Inflammatory macrophage treated with lipopolysaccharide for 4 hours (primary cell): ENCODE measurements at places on chromosomes 16 and 17.
A peak's percentile ranks its signal among the peaks of the same experiment; 100 is the strongest.

- DNase-seq = no peak
Measured at GRCh38 chr17:32827227-32827626, 49.7 kb downstream of the MYO1D start.

GRCh38 chr17:55870044-55870443 is 119.2 kb downstream of the PCTP start:
- no peak for DNase-seq

GRCh38 chr16:25155553-25156460 is 44.3 kb downstream of the LCMT1 start:
- DNase-seq = peak; percentile 6

GRCh38 chr17:142102-142661 is 4.8 kb downstream of the SCGB1C2 start:
- DNase-seq = peak; percentile 37

- DNase-seq = peak; percentile 78
Measured at GRCh38 chr16:88789594-88789993, 4.6 kb upstream of the PIEZO1 start.

DNA sequence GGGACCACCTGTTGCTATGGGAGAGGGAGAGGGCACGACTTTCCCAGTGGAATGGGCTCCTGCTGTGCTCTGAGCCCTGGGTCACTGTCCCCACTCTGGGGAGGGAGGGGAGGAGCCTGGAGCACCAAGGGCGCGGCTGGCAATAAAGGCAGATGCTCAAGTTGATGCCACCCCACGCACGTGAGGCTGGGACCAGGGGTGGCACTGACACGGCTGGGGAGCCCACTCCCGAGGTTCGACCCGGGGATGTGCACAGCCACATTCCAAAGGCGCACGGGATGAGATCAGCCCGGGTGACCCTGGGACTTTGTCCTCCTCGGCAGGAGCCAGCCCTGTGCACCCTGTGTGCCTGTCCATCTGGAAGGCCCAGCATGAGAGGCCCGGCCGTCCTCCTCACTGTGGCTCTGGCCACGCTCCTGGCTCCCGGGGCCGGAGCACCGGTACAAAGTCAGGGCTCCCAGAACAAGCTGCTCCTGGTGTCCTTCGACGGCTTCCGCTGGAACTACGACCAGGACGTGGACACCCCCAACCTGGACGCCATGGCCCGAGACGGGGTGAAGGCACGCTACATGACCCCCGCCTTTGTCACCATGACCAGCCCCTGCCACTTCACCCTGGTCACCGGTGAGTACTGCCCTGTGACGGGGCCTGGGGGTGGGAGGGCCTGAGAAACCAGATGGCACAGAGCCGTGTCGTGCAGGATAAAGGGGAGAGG is at the start of gene ENPP7:
ENPP7 (plus strand) TSS at position 175 of the 715 bp plus-strand sequence; CDS start at position 372, 197 bp downstream.
- DNase-seq = no peak

DNA sequence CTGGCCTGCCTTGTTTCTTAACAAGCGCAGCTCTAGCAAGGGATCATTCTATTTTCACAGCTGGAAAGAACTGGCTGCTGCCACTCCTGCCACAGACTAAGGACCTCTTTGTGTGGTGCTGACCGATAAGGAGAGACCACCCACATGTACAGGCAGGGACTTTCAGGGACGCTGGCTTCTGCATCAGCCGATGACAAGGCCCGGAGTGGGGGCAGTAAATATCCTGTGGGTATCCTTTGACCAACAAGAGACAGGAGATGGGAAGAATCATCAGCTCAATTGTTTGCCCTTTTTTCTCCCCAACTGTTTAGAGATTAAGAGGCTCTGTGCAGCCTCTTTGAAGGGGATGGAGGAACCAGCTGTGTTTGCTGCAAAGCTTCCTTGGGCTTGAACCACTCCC is 9.2 kb upstream of the ITPRIPL2 start:
- DNase-seq = no peak

GRCh38 chr16:10547708-10548107 is 32.7 kb downstream of the EMP2 start:
- no peak for DNase-seq

GRCh38 chr16:23855010-23855409 is 19.2 kb downstream of the PRKCB start:
- peak; percentile 78 for DNase-seq

- DNase-seq = no peak
Measured at GRCh38 chr16:66161269-66161668, 205.2 kb upstream of the CDH5 start.

DNA sequence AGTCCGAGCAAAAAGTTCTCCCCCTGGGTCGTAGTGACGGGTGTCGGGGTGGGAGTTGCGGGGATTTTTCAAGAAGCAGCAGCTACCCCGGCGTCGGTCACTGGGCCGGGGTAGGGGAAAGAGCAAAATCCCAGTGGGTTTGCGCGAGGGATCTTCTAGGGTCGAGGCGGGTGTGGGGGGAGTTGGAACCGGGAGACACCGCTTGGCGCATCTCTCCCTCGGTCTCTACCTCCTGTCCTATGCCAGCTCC is 2.3 kb upstream of the UBTF start:
- DNase-seq = no peak

- DNase-seq = no peak
Measured at GRCh38 chr16:55822280-55822810, 10.6 kb downstream of the CES1 start.

GRCh38 chr17:6241996-6242395 is 171.8 kb downstream of the WSCD1 start:
- DNase-seq = no peak

DNA sequence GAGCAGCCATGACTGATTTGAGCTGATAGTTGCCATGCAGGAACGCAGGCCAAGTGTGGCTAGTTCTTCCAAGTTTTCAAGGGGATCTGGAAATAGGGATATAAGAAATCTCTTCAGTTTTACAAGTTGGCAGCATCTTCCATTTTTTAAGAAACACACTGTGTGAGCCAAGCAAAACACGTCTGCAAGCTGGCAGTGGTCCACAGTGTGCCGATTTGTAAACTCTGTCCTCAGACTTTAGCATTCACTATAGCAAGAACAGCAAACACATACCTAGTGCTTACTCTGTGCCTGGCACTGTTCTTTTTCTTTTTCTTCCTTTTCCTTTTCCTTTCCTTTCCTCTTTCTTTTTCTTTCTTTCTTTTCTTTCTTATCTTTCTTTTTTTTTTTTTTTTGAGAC is 2.9 kb downstream of the ORAI3 start:
- DNase-seq = no peak

- no peak for DNase-seq
Measured at GRCh38 chr17:78125138-78125913, 3.2 kb downstream of the TMC6 start.

DNA sequence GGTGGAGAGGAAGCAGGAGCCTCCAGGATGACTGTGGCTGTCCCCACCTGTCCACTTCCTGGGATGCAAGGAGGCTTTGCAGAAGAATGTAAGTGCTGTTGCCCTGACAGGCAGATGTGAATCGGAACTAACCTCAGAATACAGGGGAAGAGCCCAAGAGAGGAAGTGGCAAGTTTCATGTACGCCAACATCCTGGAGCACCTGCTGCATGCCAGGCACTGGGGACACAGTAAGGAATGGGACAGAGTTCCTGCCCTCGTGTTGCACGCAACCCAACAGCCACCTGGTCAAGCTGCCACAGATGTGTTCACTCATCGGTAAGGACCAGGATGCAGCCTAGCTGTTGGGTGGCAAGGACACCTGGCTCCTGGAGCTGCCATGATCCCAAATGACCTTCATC is 98.6 kb upstream of the RPL38 start:
- DNase-seq = no peak

DNA sequence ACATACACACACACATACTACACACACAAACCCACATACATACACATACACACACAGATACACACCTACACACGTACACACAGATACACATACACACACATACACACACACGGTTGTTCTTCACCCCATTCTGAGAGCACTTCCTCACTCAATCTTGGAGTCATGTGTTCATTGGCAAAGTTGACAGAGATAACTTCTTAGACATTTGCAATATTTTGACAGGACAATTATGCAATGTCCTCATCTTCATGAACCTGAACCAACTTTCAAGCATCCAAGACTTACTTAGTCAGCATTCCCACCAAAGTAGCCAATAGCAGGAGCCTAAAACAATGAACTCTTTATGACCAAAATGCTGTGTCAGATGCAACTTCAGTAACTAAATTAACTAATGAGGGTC is 77.1 kb upstream of the DNAH17 start:
- peak; percentile 49 for DNase-seq

DNA sequence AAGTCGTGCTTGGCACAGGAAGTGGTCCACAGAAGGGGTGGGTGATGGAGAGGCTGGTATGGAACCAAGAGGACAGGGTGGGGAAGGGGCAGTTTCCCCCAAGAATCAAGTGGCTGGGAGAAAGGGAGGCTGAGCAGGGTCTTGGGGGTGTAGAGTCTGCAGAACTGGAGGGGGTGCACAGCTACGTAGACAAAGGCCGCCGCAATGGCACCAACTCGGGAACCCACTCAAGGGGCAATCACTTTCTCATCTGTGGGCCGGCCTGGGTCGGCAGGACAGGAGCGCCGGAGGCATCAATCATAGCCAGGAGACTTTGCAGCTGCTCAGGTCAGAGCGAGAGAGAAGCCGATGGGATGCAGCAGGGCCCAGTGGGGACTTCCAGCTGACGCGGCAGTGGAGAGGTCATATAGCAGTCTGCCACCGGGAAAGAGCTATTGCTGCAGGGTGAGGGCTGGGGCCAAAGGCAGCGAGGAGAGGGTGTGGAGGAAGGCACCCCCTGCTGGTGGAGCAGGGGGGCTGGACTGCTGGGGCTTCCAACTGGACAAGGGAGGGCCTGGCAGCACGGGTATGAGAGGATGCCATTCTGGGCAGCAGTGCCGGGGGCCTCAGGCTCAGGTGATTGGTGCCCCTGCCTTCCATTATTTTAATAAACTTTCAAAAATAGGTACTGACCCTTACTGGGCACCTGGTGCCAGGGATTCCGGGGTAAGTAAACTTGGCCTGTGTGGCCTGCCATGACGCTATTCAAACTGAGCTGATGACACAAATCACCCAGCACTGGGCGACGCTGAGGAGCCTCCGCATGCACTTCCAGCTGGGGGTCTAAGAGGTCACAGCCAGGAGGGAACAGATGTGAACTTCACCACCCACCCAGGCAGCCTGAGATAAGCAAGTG is 52.5 kb upstream of the MTSS2 start:
- DNase-seq = peak; percentile 18

GRCh38 chr17:68352041-68352440 is 60.7 kb downstream of the ARSG start:
- no peak for DNase-seq

- peak; percentile 77 for DNase-seq
Measured at GRCh38 chr17:44906010-44906646, 6.9 kb upstream of the EFTUD2 start.

DNA sequence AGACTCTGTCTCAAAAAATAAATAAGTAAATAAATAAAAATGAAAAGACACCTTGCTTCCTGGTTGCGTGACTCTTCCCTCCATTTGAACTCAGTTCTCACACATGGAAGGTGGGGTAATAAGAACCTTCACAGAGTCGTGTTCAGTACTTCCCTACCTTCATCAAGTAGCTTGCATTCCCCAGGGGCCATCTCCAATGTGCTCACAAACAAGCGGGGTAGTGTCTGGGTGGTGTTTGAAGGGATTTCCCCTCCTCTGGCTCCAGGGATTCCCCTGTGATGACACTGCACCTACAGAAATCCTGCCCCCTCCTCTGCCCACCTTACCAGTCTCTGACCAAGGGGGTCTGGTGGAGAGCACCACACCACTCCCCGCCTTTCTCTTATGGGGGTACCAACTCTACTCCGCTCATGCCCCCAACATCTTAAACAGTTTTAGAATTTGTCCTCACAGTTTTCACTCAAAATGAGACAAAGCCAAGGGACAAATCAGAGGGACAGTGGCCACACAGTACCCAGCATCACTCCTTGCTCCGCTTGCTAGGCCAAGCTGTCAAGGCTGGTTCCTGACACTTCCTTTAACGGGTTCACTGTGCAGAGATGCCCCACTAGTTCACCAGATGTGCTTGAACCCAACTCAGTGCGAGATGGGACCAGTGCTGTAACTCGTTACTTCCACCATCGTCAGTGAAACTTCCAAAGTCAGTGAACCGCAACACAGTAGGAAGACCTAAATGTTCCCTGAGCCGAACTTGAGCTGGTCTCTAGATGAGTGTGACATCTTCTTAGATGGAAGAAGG is 69.1 kb downstream of the COPRS start:
- DNase-seq = no peak

DNA sequence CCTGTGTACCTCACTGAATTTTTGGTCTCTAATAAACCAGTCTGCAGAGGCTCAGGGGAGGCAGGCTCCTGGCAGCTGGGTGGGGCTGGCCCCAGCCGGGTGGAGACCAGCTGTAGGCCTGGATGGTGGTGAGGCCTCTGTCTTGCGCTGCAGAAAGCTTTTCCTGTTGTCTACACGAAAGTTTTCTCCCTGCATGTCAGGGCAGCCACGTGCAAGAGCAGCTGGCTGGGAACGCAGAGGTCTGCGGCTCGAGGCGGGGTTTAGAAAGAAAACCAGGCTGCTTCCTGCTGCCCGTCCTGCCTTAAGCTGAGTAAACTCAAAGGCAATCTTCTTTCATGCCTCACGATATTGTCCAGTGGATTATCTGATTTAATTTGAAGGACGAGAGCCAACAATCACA is 2.4 kb downstream of the SERPINF1 start:
- DNase-seq = peak; percentile 53

GRCh38 chr16:15502041-15502725 is 67.8 kb downstream of the BMERB1 start:
- peak; percentile 60 for DNase-seq

DNA sequence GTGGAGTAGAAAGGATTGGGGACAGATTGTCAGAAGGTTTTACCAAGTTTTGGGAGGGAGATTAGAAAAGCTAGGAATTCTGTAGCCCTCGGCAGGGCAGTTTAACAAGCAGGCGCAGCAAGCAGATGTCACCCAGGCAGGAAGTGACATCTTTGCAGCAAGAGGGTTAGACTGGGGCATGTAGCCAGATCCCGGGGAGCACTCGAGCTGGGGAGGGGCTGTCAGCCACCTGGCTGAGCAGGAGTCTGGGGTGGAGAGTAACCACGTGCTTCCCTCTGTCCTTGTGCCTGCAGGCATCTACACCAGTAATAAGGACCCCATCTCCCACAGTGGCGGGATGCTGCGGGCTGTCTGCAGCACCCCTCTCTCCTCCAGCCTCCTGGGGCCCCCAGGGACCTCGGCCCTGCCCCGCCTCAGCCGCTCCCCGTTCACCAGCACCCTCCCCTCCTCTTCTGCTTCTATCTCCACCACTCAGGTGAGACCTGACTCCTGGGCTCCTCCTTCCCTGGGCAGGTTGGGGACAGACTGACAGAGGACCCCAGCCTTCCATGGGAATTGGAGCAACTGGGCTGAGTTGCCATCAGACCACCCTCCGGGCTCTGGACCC is 12.2 kb downstream of the MLLT6 start:
- DNase-seq = no peak

- DNase-seq = no peak
Measured at GRCh38 chr16:88878356-88878755, 11.9 kb upstream of the PABPN1L start.

- DNase-seq = no peak
Measured at GRCh38 chr17:28906276-28906675, 3.4 kb upstream of the DHRS13 start.
